NT2/D1 (cell line): ENCODE measurements at places on chromosomes 5 and 9.

DNA sequence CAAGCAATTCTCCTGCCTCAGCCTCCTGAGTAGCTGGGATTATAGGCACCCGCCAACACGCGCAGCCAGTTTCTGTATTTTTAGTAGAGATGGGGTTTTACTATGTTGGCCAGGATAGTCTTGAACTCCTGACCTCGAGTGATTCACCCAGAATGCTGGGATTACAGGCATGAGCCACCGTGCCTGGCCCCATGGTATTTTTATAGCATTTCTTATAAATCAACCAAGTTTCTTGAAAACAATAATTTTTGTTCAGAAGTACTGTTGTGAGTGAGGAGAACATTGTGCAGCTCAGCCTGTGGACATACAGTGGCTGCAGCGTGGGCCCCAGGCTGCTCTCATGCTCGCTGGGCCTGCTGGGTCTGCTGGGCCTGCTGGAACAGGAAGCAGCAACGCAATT is 45.3 kb downstream of the MAP1B start:
- DNase-seq = no peak

GRCh38 chr9:120454467-120454866 is 125.5 kb downstream of the CDK5RAP2 start:
- DNase-seq = no peak

DNA sequence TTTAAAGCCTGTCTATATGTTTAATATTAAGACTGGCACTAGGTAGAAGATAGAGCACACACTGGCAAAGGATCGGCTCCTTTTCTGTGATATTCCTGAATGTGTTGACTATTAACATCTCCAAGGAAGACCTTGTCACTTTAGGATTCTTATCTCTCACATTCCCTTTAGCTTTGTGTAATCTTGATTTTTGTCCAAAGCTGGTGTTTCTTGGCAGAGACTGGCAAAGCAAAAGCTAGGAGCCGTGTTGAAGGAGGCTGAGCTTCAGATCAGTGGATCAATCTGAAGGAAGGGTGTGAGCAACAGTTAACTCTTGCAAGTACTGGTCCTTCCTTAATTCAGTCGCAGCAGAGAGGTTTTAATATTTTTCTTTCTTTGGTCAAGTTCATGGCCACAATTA is 830.4 kb upstream of the ZNF608 start:
- DNase-seq = no peak

DNA sequence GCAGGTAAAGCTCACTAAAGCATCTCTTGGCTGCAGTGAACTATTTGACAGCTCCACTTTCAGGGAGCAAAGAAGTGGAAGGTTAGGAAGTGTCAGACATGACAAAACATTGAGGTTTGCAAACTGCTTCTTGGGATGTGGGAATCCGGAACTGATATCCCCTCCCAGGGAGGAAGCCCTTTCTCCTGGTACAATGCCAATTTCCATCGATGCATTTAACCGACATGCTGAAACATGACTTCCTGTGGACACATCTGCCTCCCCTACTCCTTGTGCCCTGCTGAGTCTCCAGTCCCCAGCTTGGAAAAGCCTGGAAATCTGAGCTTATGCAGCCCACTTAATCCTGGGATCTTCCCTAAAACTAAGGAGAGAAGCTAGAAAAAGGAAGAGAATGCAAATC is 323.1 kb upstream of the DAP start:
- no peak for DNase-seq

GRCh38 chr9:92668746-92669526 is 995 bp downstream of the IPPK start:
- DNase-seq = no peak
